ENCODE measurements at places on chromosomes 5 and 9. TPM values are rescaled to one million over a fixed set of nuclear protein-coding genes. Genes with fewer than 3 reads are reported as not detected.

Gene LECT2
- not detected for total RNA-seq

Gene SLC45A2
- 0.39 TPM for total RNA-seq

Gene AK1
- total RNA-seq: 47.1 TPM

Gene SLC25A2
- total RNA-seq: 1.4 TPM

Gene SPATA31A7
- not detected for total RNA-seq

Gene TAF11L6
- not detected for total RNA-seq

Gene FCN2
- 0.39 TPM for total RNA-seq

Gene PDE6A
- total RNA-seq: not detected

Gene SELENOP
- total RNA-seq: 597 TPM

Gene NR5A1
- total RNA-seq: not detected

Gene LEAP2
- total RNA-seq: 0.79 TPM

Gene TIGD6
- total RNA-seq: 3.4 TPM

Gene TERT
- not detected for total RNA-seq

Gene ITGA2
- total RNA-seq: 36.5 TPM

Gene GGTA1
- 9.6 TPM for total RNA-seq

Gene NDUFAF2
- 18.0 TPM for total RNA-seq

Gene DBH
- under 0.01 TPM for total RNA-seq

All from skin of body (tissue), 3 donors.